ENCODE measurements at places on chromosomes 7 and 10.

DNA sequence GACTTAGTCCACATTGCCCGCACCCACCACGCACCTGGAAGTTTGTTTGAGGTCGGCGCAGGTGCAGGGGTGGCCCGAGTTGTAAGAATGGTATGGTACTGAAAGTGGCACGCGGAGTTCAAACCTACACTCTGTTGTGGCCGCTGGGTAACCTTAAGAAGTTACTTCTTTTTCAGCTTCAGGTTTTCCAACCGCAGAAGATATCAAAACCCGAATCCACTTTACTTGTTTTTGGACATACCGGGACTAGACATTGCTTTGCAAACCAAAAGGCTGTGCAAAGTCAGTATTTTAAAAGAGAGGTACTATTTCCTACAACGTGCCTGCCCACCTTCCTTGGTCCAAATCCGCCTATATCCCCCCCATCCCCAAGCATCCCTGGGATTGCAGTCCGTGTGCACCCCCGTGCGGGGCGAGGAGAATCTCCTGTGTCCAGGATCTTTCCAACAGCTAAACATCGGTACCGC lies 1.0 kb downstream of the IGFBP3 start:
- H3K36me3 ChIP-seq: no peaks in the 10 kb centered on the region
- no peaks in the 10 kb centered on the region for H3K27me3 ChIP-seq
- peaks cover 13% of the 10 kb centered on the region for H3K4me1 ChIP-seq
- H3K27ac ChIP-seq: no peak overlapping the region

DNA sequence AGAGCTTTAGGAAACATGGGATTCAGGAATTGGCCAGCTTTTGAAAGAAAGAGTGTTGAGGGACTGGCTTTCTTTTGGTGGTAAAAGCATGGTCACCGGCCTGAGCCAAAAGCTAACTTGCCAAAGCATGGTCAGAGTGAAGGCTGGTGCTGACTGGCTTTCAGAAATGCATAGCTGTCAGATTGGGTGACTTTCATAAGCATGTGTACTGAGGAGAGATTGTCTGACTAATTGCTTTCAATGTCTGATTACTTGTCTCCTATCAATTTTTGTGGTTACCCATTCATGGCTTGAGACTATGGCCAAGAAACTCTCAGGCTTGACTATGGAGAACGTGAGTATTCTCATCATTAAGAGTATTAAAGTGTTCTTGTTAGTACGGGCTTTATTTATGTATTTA lies 28.2 kb downstream of the ZNF25 start:
- H3K27ac ChIP-seq: no peak overlapping the region
- no peaks in the 10 kb centered on the region for H3K27me3 ChIP-seq
- no peaks in the 10 kb centered on the region for H3K4me1 ChIP-seq
- no peak overlapping the region for H3K4me3 ChIP-seq
- no peak for DNase-seq

DNA sequence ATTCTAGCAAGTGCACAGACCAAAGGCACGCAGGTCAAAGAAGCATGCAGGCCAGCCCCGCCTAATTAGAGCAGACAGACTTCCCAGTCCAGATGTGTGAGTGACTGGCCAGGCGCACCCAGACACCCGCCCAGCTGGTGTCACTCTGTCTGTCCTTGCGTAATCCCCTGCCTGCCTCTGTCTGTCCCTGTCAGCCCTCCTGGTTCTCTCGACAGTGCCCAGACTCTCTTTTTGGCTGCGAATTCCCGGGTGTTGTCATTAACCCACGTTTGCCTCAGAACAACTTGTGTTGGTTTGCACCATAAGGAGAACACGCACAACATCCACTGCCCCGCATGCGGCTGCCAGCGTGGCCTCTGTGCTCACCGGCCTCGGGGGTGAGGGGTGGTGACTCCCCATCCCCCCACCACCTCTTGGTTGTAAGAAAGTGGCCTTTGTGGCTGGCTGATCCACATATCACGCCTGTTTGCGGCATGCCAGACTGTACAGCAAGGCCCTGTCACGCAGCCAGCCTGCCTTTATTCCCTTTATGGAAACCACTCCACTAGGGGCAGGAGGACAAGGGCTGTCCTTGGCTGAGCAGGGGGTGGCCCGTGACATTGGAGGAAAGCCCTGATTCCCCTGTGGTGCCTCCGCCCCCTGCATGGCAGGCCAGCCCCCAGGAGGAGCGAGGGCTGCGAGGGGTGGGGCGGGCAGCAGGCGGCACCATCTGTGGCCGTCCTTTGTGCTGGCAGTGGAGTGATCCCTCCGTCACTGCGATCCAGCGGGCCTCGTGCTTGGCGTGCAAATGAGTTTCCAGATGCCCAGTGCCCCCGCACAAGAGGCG lies 72.8 kb upstream of the PPIF start:
- no peaks in the 10 kb centered on the region for H3K4me1 ChIP-seq
- H3K36me3 ChIP-seq: no peaks in the 10 kb centered on the region
- H3K27ac ChIP-seq: no peak overlapping the region
- H3K27me3 ChIP-seq: no peaks in the 10 kb centered on the region
- DNase-seq: no peak

DNA sequence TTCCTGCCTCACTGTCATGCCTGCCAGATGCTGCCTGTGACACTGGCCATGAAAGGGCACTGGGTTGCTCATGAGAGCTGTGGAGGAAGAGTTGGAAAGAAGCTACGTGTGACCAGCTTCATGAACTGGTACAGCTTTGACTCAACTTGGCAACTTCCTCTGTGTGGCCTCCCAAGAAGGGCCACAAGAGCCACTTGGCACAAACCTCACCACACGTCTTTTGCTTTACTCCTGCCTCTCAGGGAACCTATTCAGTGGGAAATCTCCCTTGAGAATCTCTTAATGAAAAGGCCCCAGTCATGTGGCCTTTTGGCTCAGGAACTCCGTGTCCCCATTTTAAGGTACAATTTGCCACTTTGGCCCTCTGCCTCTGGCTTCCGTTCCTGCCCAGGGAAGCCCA lies 54.5 kb downstream of the FRMD4A start:
- H3K27ac ChIP-seq: no peak overlapping the region
- H3K4me3 ChIP-seq: no peak overlapping the region
- DNase-seq: no peak
- no peaks in the 10 kb centered on the region for H3K36me3 ChIP-seq

DNA sequence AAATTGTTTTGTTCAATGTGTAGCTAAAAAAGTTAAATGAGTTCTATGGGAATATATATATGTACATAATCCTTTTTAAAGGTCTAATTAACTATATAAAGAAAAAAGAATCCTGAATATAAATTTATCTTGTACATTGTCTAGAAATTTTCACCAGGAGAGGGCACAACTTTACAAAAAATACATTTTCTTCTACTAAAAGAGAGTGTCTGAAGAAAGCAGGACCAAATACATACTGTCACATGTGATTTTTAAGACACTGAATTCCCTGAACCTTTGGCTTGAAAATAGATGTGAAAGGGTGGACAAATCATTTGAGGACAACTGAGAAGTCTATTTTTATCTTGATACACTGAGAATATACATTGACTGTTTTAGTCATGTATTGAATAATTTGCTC lies 204.3 kb downstream of the DGKB start:
- no peaks in the 10 kb centered on the region for H3K4me1 ChIP-seq
- no peak for DNase-seq
- no peaks in the 10 kb centered on the region for H3K36me3 ChIP-seq
- H3K27ac ChIP-seq: no peak overlapping the region

- H3K4me1 ChIP-seq: no peaks in the 10 kb centered on the region
- no peak for DNase-seq
- H3K27ac ChIP-seq: no peak overlapping the region
- H3K36me3 ChIP-seq: no peaks in the 10 kb centered on the region
Observed at GRCh38 chr7:28069807-28070206, 110.8 kb downstream of the JAZF1 start.

DNA sequence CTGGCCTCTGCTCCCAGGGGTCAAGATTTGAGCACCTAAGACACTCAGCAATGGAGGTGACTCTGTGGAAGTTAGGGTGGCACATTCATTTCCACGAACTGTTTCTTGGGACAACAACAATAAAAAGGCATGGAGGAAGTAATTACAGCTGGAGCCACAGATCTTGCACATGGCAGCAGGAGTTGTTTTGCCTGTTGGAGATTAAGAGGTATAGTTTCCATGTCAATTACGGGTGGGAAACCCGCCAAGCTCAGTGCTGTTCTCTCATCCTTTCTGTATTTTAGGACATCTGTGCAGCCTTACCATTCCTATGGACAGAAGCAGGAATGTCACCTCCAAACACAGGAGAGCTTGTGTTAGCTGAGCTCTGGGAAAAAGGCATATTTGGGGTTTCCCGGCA lies 201.2 kb downstream of the SNX10 start:
- H3K4me3 ChIP-seq: no peak overlapping the region
- no peak for DNase-seq
- peaks cover 4% of the 10 kb centered on the region for H3K27me3 ChIP-seq
- no peaks in the 10 kb centered on the region for H3K36me3 ChIP-seq
- H3K27ac ChIP-seq: no peak overlapping the region
- no peaks in the 10 kb centered on the region for H3K4me1 ChIP-seq

- no peaks in the 10 kb centered on the region for H3K4me1 ChIP-seq
- no peak overlapping the region for H3K27ac ChIP-seq
- H3K36me3 ChIP-seq: no peaks in the 10 kb centered on the region
- no peak for DNase-seq
Observed at GRCh38 chr10:34811968-34812514, 3.1 kb downstream of the PARD3 start.

DNA sequence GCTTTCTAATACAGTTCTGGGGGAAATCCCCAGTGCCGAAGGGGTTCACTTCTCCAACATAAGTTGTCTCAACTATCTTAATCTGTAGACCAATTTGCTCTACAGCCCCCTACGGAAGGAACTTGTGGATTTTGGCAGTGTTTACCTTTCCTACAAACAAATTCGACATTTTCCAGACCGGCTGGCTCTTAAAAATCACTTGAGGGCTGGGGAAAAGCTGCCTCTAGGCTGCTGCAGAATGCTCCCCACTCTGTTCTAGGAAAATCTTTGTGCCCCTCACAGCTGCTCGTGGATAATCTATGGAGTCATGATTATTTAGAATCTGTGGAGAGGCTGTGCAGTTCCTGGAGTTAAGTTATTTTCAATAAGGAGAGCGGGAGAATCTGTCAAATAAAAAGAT lies 474.6 kb upstream of the FZD8 start:
- H3K27me3 ChIP-seq: no peaks in the 10 kb centered on the region
- no peaks in the 10 kb centered on the region for H3K4me1 ChIP-seq
- no peak overlapping the region for H3K4me3 ChIP-seq
- H3K27ac ChIP-seq: no peak overlapping the region

DNA sequence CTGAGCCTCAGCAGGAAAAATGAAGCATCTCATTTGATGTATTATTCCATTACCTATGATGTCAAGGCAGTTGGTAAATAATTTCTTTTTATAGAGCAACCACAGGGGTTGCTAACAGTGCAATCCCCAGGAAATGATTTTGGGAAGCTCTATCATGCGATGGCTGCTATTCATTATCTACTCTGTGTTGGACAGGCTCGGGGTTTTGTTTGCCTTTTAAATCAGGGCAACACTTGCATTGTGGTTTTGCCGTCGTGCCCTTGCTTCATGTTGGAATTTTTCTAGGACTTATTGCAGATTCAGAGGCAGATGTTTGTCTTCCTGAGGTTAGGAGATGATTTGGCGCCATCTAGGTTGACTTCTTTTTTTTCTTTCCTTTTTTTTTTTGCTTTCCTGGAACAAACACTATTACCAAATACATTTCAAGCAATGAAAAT lies 128.4 kb downstream of the BICC1 start:
- H3K4me1 ChIP-seq: no peaks in the 10 kb centered on the region
- H3K36me3 ChIP-seq: no peaks in the 10 kb centered on the region
- H3K4me3 ChIP-seq: no peak overlapping the region

DNA sequence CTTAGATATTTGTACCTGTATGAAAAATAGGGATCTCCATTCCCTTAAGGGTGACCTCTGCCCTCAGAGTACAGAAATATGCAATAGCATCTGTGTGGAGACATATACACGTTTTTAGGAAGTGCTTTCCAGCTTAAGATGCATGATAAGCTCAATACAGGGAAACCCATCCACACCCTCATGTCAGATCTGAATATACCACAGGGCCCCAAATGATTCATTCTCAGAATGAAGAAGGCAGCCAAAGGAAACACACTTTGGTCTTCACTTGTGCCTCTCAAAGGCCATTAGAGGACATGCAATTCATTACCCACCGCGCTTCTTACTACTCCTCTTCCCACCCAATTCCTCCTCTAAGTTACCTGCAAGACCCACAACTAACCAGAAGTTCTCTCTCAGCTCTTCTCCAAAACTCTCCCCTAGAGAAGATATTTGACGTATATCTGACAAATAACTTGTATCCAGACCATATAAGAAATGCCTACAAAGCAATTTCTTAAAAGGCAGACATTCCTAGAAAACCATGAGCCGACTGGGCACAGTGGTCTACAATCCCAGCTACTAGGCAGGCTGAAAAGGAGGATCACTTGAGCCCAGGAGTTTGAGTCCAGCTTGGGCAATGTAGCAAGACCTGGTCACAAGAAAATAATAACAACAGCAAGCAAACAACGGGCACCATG lies 103.0 kb downstream of the OAT start:
- H3K27ac ChIP-seq: no peak overlapping the region
- DNase-seq: no peak
- H3K36me3 ChIP-seq: no peaks in the 10 kb centered on the region
- no peaks in the 10 kb centered on the region for H3K27me3 ChIP-seq

DNA sequence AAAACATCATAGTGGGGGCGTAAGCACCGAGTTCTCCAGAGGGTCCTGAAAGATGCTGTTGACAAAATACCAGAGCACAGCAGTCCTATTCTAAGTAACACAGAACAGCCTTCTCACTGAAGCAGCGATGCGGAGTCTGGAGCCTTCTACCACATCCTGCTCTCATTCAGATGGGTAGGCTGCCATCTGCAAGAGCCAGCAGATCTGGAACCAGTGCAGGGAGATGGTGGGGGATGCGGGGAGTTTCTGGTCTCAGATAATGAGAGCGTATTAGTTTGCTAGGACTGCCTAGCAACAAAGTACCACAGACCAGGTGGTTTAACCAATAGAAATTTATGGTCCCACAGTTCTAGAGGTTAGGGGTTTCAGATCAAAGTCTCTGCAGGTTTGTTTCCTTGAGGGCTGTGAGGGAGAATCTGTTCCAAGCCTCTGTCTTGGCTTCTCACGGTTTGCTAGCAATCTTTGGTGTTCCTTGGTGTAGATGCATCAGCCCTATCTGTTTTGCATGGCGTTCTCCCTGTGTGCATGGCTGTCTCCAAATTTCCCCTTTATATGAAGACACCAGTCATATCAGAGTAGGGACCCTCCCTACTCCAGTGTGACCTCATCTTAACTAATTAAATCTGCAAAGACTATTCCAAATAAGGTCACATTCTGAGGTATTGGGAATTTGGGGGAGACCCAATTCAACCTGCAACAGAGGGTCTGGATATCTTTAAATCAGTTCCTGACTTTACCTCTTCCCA lies 52.0 kb upstream of the STEAP1B start:
- no peaks in the 10 kb centered on the region for H3K36me3 ChIP-seq
- no peak for DNase-seq
- H3K27me3 ChIP-seq: peaks cover 4% of the 10 kb centered on the region
- no peak overlapping the region for H3K27ac ChIP-seq

DNA sequence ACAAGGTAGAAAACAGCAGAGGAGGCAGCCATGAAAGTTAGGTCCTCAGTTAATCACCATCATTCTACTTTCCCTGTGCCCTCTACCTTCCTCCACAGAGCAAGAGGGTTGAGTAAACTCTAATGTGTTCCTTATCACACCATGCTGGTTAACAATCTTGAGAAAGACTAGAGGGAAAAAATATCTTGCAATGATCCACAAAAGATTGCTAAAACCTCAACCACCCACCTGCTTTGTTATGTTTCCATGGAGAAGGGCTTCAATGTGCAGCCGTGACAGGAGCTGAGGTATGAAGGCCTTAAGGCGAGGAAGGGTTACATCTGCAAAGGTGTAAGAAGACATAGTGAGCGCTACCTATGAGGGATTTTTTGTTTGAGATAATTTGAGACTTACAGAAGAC lies 103.9 kb downstream of the IDE start:
- no peak overlapping the region for H3K27ac ChIP-seq
- H3K4me3 ChIP-seq: no peak overlapping the region
- H3K27me3 ChIP-seq: no peaks in the 10 kb centered on the region

All from CD8-positive, alpha-beta memory T cell (primary cell).